ENCODE measurements at places on chromosomes 3 and 15.

GRCh38 chr3:127459891-127460290 lies 130.6 kb downstream of the TPRA1 start:
- no peak for DNase-seq

- no peak for DNase-seq
Measured at GRCh38 chr15:40277471-40277870, 5.4 kb downstream of the ANKRD63 start.

- no peak for DNase-seq
Measured at GRCh38 chr3:162777118-162777517, 1280.5 kb downstream of the OTOL1 start.

DNA sequence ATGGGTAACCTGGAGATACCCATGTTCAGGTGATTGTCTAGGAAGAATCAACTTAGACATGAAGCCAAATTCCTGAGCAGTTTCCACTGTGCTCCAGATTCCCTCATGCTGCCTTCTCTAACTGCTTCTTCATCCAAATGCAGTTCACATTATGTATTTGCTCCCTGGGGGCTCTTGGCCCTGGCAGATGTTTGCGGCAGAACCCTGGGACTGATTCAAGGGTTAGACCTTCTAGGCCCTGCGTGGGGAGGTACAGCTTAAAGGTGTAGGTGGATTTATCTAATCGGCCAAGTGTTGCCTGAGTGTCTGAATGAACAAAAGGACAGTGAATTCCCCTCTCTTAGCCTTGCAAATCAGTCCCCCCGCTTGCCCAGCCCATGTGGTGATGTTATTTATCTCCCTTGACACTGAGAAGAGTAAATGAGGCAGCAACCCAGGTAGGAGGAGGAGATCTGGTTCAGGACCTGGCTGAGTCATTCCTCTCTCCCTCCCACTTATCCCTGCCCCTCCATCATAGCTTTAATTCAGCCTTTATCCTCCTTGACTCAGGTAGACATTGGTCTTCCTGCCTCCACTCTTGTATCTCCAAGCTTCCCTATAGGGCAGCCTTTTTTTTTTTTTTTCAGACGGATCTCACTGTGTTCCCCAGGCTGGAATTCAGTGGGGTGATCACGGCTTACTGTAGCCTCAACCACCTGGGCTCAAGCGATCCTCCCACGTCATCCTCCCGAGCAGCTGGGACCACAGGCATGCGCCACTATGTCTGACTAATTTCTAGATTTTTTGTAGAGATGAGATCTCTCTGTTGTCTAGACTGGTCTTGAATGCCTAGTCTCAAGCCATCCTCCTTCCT lies 54.8 kb downstream of the MAGEF1 start:
- no peak for DNase-seq

GRCh38 chr15:46652266-46652665 lies 1017.4 kb downstream of the SQOR start:
- no peak for DNase-seq

DNA sequence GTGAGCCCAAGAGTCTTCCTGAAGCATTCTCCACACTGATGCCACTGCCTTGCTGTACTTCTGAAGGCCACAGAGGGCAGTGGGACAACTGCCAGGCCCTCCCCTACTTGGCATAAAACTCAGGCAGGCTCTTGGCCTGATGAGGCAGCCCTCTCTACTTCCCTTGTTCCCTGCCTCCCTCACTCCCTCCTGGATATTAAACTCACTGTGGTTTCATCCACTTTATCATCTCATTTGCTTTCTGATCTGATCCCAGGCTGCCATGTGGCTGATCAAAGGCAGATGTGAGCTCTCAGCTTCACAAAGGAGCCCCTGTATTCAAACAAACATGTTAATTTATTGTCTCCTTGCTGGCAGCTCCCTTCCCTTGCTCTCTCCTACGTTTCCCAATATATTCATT lies 533.5 kb downstream of the IGSF11 start:
- DNase-seq = no peak

DNA sequence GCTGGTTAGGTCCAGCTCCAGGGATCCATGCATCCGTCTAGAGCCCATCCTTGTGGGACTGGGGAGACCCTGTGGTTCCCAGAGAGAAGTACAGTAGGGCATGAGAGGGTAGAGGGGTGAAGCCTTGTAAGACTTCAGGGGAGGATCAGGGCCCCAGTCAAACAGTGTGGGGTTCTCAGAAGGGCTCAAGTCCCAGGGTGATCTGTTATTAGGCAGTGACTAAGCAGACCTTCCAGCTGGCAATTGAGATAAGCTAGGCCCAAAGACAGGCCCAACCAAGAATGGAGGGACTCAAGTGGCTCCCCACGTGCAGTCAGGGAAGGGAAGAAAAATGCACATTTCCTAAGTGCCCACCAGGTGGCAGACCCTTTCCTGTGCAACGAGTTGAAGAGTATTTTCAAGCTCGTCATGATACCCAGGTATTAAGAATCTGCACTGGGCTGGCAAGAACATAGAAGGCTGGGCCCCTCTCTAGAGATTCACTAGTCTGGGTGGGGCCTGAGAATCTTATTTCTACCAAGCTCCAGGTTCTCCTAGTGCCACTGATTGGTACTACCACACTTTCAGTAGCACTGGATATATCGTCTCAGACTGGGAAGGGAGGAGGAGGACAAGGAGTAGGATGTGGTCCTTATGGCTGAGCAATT lies 240.8 kb downstream of the NR1D2 start:
- no peak for DNase-seq

DNA sequence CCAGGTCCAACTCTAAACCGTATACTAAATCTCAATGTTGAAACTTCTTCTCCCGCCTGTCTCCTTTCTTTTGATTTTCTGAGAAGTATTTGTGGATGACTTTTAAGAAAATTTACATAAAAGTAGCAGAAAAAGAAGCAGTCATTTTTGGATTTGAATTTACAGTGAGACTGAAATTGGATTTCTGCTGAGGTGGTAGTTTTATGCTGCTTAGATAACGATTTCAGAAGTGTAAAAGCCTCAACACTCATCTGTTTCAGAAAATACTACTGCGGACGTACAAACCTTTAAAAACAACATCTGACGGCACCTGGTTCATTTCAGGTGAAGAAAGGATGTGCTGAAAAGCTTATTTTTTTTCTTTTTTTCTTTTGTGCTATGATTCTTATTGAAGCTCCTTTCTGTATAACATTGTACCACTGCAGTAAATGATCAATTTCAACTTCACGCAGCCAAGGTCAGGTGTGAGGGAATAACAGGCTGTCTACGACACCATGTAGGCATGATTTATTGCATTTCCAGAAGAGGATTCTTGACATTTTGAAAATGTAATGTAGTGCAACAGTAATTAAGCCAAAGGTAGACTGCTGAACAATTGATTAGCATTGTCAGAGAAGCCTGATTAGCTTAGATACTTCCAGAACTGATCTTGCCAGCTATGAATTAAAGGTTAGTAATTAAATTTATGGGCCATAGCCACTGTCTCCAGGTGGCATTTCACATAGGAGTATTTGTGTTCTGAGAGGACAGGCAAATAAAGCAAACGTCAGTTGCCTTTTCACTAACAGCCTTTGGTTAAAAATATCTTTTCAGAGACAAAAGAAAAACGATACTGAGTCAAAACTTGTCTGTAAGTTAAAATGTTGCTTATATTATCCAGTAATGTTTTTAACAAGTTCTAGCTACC lies 134.6 kb upstream of the KBTBD8 start:
- no peak for DNase-seq

DNA sequence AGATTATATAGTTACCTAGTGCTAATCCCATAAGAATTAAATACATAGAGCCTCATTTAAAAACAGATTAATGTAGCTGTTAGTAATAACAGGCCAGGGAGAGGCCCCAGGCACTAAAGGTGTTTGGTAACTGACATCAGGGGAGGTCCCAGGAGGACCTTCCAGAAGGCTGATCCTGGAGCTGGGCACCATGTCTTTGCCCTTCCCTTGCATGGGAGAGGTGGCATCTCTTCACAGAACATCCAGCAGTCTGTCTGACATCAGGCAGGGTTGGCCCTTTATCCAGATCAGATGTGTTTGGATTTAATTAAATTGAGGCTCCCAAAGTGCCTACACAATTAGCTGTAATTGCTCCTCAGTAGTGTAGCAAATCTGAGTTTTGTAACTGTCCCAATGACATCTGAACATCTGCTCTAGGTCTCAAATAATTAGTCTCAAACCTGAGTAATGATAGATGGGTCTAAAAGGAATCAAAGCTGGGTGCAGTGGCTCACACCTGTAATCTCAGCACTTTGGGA lies 53.0 kb downstream of the RLBP1 start:
- no peak for DNase-seq

DNA sequence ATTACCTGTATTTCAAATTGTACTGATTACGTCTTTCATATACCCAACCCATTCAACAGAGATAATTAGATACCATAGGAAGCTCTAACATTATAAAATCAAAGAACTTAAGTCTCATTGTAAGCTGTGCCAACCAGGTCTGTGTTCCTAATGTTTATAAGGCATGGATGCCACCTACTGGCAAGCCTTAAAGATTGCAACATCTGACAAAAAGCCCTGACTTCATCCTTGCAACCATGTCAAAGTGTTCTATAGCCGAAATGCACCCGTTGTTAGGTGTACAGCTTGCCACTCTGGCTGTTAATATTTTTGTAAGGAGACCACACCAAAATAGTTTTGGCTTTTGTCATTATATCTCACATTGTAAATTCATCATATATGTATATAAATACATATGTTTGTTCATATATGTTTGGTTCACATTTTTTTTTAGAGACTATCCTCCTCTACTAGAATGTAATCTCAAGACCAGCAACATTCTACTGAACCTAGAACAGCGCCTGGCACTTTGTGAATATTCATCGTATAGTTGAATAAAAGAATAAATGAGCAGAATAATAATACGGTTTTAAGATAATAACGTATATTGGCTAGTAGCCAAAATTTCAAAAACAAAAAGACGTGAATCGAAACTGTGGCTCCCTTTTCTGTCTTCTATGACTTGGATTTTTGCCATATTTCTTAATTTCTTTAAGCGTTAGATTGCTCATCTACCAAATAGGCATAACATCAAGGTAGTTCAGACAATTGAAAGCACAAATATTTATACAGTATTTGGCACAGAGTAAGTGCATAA lies 258.1 kb downstream of the TBL1XR1 start:
- no peak for DNase-seq

- no peak for DNase-seq
Measured at GRCh38 chr3:41148901-41149300, 50.4 kb upstream of the CTNNB1 start.

DNA sequence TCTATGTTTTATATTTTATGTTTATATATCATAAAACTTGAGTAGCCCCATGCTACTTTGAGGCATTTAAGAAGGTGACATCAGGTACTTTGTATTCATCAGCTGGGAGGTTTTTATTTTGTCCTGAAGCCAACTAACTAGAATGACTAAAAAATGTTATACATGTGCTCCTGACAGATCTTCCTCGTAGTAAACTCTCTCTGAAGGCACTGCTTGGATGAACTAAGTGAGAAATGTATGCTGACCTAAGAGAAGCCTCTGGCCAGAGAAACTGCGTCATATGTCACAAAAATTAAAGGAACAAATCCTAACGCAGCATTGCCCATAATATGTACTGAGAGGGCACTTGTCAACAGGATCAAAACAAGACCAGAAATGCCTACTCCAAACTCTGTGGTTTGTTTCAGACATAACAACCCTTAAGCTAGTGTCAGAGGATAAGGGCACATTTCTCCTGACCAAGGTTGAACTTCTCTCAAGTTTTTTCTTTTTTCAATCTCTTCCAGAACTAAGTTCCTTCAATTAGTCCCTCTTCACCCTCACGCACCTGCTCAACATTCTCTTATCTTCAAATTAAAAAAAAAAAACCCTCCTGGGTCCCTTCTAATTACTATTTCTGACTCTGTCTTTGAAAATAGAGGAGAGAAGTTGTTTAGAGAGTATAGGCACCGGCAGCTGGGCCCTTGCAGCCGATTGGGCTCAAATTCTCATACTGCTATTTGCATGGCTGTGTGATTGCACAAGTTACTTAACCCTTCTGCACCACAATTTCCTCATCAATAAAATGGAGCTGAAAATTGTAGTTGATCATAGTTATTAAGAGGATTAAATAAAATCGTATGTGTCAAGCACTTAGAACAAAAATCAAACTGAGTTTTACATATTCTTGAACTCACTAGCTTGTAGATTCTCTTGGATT lies 159.0 kb downstream of the FRMD5 start:
- no peak for DNase-seq

DNA sequence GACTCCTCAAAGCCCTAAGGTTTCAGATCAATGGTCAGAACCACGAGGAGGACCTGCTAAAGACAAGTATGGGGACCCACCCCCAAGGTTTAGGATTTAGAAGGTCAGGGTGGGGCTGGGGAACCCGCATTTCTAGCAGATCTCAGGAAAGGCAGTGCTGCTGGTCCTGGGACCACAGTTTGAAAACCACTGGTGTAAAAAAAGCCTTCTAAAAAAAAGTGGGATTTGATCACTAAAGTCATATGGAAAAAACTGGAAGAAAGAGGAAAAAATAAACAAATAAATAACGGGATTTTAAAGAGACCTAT lies 832 bp downstream of the SLC41A3 start:
- DNase-seq = no peak

GRCh38 chr3:98903099-98903498 lies 1.6 kb upstream of the DCBLD2 start:
- DNase-seq = no peak

- peak; percentile 70 for DNase-seq
Measured at GRCh38 chr3:10530241-10530640, 24.9 kb upstream of the ATP2B2 start.

- no peak for DNase-seq
Measured at GRCh38 chr15:84755736-84756527, 7.5 kb downstream of the ZNF592 start.

DNA sequence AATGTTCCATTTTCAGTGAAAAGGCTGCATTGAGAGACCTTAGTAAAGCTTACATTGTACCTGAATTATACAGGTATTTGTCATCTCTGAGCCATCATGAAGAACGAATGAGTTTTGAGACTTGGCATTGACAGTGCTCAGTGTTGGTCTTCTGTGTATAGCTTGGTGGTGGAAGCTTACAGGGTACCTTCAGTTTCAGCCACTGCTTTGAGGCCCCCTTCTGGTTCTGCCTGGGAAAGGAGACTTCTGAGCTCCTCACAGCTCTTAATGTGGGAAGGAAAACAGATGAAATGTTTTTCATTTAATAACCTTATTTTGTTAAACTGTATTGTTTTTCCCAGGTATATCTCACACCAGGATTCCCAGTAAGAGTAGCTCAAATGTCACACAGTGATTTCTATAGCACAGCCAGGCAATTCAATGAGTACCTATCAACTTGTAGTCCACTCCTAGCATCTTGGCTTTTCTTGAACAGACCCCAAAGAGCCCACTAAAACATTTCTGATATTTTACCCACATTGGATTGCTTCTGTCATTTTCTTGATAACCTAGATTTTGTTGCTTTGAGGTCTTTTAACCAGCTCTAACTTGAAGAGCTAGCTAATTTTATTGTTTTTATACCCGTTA lies 5.6 kb downstream of the SERPINI1 start:
- no peak for DNase-seq

Measured in vagina (tissue), 2 donors.